ENCODE measurements at places on chromosomes 11 and 22.

DNA sequence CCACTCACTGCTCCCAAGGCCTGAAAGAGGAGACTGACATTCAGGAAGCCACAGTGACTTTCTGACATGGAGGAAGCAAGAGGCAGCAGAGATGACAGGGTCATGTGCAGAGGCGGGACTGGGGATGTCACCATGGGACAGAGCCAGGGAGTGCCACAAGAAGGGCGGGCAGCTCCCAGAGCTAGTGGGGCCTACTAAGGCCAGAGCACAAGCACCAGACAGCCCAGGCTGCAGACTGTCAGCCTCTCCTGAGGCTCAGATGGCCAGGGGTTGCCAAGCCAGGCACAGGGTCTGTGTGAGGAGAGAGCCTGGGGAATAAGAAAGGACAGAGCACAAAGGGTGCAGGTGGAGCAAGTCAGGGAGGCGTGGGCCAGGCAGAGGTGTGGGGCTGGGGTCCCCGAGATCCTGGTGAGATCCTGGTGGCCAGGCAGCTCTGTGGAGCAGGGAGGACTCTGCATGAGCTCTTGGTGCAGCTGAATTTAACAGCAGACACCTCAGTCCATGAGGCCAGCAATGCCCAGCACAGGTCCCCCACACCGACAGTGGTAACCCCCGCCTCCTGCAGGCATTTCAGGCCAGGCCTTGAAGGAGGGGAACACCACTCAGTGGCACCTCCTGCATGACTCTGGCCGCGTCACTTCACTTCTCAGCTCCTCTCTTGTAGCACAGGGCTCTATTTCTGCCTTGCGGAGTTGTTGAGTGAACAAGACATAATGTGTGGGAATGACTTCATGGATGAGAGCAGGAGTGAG, 52.3 kb downstream of the SGSM3 start:
- DNase-seq: no peak

- DNase-seq: no peak
These were observed 57.4 kb downstream of the BCL2L13 start for GRCh38 chr22:17695986-17696385.

GRCh38 chr11:122937983-122938382, 43.7 kb downstream of the BSX start:
- DNase-seq: no peak

DNA sequence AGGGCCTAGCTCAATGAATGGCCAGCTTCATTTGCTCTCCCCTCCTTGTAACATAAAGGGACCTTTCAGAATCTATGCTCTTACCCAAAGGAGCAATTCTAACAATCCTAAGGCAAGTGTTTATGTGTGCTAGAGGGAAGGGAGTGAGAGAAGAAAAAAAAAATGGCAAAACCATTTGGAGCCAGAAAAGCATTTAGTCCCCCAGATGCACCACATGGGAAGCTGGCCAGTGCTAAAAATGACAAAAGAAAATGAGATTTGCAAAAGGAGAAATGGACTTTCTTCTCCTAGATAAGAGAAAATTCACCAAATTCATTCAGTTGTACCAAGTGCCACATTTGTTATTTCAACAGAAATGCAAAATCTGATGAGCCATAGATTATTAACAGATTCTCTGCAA, 52.8 kb downstream of the SERGEF start:
- DNase-seq: no peak

DNA sequence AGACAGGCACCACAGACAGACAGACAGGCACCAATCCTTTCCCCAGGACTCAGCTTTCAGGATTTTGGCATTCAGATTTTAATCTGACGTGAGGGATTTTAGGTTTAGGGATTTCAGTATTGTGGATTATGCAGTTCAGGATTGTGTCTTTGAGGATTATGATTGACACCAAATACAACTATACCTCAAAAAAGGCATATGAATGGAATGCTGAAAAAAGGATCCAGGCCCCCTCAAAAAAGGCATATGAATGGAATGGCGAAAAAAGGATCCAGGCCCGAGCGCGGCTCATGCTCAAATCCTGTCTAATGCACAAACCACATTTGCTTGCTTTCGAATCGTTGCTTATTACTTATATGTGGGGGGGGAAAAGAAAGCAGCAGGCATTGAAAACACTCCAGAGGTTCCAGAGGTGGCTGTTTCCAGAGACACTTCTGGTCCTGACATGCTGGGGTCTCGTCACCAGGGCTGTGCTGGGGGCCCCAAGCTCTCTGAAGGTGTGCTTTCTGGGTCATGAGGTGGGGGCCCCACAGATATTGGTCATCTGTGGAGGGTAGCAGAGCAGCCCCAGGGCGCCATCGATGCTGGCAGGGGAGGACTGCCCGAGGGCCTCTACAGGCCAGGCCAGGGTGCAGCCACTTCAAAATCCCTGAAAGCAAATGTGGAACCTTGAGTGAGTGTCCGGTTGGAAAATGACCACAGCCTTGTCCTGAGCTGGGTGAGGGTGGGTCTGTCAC, 16.8 kb upstream of the OSBPL5 start:
- DNase-seq: no peak

GRCh38 chr11:114354076-114354475, 46.2 kb downstream of the C11orf71 start:
- no peak for DNase-seq

DNA sequence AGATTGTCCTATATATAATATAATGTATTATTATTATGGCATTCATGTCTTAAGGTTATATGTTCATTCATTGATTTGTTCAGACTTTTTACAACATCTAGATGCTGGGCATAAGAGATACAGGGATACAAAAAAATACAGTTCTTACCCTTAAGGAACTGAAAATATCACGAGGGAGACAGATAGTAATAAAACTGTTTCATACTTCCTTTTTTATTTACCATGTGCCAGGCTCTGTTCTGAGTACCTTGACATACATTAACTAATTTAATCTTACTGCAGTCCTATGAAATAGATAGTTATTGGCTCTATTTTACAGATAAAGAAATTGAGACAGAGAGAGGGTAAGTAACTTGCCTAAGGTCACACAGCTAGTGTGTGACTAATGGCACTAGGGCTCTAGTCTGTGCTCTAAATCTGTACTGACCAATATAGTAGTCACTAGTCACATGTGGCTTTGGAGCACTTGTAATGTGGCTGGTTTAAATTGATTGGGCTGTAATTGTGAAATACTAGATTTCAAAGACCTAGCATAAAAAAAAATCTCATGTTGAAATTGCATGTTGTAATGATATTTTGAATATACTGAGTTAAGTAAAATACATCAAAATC, 21.3 kb downstream of the TRIM44 start:
- DNase-seq: no peak

- no peak for DNase-seq
These were observed 59.7 kb upstream of the RAG2 start for GRCh38 chr11:36657610-36658267.

Data from right hindlimb (tissue), 1 donor.